ENCODE measurements at places on chromosomes 7 and 10.

- no peak for DNase-seq
These were observed 64.3 kb upstream of the FGFR2 start for GRCh38 chr10:121662531-121662930.

- DNase-seq: no peak
These were observed 22.7 kb downstream of the CCNY start for GRCh38 chr10:35359056-35359455.

- DNase-seq: no peak
These were observed 269.9 kb upstream of the PITRM1 start for GRCh38 chr10:3442451-3442990.

- no peak for DNase-seq
These were observed 1.7 kb downstream of the NPTX2 start for GRCh38 chr7:98618786-98619185.

GRCh38 chr7:104267701-104268368 lies 60.0 kb upstream of the ORC5 start:
- no peak for DNase-seq

- DNase-seq: no peak
These were observed 559.4 kb downstream of the SUGCT start for GRCh38 chr7:40694026-40694809.

- no peak for DNase-seq
These were observed 7.7 kb upstream of the GUSB start for GRCh38 chr7:65989694-65990080.

- no peak for DNase-seq
These were observed 1.1 kb downstream of the NDUFB2 start for GRCh38 chr7:140697447-140698143.

DNA sequence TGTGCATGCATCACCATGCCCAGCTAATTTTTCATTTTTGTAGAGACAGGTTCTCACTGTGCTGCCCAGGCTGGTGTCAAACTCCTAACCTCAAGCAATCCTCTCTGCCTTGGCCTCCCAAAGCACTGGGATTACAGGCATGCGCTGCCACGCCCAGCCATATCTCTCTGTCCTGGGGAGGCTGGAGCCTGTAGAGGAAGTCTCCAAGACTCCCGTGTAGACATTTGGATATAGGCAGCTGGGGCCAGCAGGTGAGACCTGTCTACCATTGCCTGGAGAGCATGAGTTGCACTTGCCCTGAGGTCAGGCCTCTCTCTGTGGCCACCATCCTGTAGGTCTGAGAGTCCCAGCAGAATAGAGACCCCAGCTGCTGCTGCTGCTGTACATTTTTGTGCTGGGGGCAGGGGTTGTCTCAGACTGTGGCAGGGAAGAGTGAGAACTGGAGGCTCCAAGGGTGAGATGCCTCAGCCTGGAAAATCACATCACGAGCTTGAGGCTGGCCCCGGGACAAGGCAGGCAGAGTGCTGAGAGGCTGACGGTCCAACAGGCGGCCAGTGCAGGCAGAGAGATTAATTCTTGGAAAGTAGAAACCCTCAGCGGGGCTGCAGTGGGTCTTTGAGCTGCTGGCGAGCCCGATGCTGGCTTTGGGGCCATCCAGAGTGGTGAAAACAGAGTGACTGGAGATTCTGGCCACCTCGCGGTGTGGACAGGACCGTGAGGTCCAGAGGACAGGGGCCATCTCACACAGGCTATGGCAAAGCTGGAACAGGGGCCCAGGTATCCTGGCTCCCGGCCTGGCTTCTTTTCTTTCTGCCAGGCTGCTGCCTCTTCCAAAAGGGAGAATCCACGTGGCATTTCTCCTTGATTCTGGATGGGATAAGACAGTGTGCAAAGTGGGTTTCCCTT lies 60.9 kb downstream of the TMEM270 start:
- DNase-seq: no peak

DNA sequence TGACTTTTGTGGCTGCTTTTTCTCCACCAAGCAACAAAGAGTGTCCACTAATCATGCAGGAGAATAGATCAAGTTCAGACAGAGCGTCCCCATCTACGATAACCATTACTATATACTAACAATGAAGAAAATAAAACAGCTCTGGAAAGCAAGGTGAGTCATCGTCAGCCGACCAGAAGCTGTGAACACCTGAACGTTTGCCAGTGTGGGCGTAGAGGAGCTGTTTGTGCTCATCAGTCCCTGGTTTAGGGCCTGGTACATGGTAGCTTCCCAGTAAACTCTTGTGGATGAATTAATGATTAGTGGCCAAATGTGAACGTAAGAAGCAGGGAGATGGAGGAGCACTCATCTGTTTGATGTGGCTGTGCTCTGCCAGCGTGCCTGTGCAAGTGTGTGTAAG lies 180.7 kb downstream of the EVX1 start:
- DNase-seq: no peak

- no peak for DNase-seq
These were observed 113.9 kb downstream of the ARHGAP22 start for GRCh38 chr10:48490946-48491345.

- no peak for DNase-seq
These were observed 235.1 kb upstream of the CXCL12 start for GRCh38 chr10:44619975-44620374.

GRCh38 chr7:93574269-93574645 lies 267 bp downstream of the CALCR start:
- DNase-seq: no peak

DNA sequence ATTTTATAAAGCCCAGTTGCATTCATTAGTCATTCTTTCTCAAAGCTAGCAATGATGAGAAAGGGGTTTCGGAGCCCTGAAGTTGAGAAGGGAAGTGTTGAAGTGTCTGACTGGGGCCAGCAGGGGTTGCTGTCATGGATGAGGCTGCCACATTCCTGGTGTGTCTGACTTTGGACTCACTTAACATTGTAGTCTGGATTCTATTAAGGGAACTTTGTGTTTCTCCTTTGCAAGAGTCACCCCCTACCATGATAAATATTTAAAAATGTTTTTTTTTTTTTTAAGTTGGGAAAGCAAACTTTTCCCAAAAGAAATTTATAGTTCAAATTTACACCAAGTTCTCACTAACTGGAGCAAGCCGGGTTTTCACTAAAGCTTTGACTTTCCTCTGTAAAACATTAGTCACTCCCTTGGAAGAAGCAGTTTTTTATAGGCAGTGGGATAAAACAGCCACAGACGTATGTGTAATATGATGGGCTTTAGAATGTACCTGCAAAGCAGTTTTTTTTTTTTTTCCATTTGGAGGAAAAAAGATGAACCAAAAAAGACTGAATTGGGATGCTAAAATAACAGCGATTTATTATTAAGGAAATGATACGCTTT lies 243.6 kb downstream of the TWIST1 start:
- no peak for DNase-seq

- no peak for DNase-seq
These were observed 56.4 kb downstream of the NCAPG2 start for GRCh38 chr7:158648168-158648567.

DNA sequence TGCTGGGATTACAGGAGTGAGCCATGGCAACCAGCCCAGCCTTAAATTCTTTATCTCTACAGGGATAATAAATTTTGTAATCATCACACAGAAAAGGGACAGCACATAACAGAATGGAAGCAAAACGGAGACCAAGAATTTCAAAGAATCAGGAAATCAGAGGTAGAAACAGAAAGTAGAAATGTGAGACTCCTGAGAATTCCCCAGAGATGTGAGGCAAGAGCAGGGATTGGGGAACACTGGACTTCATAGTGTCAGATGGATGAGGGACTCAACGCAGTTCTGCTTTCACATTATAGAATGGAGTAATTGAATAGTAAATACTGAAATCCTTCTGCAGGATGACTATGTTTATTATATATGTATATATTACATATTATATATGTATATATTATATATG lies 52.5 kb upstream of the MPP7 start:
- DNase-seq: no peak

DNA sequence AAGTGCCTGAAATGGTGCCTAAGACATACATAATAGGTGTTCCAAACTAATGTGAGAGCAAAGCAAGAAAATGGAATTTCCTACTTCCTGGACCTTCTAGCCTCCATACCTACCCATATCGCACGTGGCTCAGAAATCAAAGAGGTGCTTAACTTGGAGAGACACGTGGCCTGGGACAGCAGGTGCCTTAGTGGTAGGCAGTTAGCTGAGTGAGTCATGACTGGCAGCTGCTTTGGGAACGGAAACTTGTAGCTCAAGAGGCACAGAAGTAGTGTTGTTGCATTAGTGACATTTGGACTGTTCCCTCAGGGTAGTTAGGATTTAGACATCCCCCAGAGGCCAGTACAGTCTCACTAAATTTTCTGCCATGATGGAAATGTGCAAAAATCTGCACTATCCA lies 12.0 kb upstream of the BMPER start:
- DNase-seq: no peak

GRCh38 chr10:8192301-8192700 lies 137.8 kb downstream of the GATA3 start:
- DNase-seq: no peak

- no peak for DNase-seq
These were observed 9.4 kb upstream of the LEP start for GRCh38 chr7:128231677-128232076.
